Urinary bladder (tissue), 4 donors: ENCODE measurements at places on chromosomes 6 and 20.

DNA sequence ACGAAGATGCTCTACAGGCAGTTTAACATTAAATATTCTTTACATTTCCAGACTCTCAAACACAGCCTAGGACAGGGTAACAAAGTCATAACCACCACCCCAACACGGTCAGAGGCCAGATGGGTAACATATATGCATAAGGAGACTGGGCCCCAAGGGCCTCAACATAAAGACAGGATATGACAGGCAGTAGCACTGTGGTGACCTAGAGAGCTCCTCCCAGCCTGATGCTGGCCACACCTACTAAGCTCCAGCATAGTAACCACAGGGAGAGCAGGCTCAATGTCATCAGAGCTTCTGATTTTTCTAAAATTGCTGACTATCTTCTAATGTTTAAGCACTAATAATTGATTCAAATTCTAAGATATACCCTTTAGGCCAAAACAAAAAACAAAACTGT lies 21.7 kb downstream of the SMLR1 start:
- no peak for DNase-seq

GRCh38 chr6:14309516-14309915 lies 191.9 kb downstream of the CD83 start:
- no peak for DNase-seq

DNA sequence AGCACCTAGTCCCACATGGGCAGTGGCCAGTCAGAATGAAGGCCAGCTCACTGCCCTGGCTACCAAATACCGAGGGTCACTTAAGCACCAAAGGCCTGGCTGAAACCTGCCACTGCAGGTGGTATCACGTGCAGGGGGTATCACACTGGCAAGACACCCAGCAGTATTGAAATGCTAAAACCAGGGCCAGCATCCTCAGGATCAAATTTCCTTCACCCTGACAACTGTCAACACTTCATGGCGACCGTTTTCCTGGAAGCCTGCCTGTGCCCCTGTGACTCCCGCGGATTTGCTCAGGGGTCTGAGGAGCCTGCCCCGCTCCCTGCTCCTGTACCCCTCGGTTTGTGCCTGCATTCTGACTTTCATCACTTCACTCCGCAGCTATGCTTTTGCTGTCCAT lies 151.1 kb downstream of the TTLL2 start:
- DNase-seq: no peak

DNA sequence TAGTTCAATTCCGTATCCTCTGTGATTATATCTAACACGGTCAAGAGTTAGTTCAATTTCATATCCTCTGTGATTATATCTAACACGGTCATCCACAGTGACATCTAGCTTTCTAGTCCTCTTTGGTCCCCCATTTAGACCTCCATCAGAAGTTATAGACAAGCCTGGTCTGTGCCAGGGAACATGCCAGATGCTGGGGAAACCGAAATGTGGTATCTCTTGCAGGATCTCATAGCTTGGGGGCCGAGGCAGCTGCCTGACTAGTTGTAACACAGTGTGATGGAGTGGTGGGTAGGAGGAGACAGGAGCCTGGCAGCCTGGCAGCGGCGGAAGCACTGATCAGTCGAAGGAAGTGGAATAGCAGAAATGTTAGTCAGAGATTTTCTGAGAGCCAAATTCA lies 13.8 kb upstream of the SMOC2 start:
- DNase-seq: no peak

- no peak for DNase-seq
Measured at GRCh38 chr20:18669241-18670019, 81.6 kb downstream of the DTD1 start.

- no peak for DNase-seq
Measured at GRCh38 chr6:20028143-20028542, 184.1 kb downstream of the MBOAT1 start.

GRCh38 chr6:5201271-5201670 lies 59.5 kb downstream of the LYRM4 start:
- no peak for DNase-seq
